ENCODE measurements at places on chromosomes 4 and X. TPM values are rescaled to one million over a fixed set of nuclear protein-coding genes. Genes with fewer than 3 reads are reported as not detected.

Gene PDLIM3
- total RNA-seq = 144 TPM

Gene SLC10A6
- total RNA-seq = not detected

Gene SOWAHB
- total RNA-seq = not detected

Gene MGAT4D
- not detected for total RNA-seq

Gene FAM200B
- total RNA-seq = 70.3 TPM
